Tibial nerve (tissue), 4 donors: ENCODE measurements at places on chromosomes 12 and 14.

DNA sequence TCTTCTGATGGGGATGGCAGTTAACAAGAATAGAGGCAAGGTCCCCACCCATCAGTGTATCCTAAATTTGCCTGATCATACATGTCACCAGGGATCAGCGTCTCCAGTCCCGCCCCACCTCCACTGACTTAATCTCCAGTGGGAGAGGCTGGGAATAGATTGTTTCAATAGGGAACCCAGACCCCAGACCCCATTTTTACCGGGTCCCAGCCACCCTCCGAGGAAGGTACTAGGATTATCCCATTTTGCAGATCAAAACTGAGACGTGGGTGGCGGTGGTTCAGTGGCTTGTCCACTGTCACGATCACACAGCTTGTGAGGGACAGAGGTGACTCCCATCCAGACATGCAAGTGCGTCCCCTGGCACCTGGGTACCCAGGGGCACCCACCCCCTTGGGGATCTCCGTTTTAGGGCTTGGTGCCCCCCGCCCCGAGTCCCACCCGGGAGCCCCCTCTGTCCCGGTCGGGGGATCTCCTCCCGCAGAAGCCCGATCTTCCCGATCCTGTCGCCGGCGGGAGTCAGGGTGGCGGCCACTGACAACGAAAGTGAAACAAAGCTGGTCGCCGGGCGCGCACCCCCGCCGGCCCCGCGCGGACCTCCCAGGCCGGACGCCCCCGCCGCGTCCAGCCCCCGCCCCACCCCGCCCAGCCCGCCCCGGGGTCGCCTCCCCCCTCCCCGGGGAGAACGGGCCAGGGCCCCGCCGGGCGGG, 523 bp downstream of the WSB2 start:
- H3K36me3 ChIP-seq = no peaks in the 10 kb centered on the region
- H3K4me1 ChIP-seq = peaks cover 65% of the 10 kb centered on the region
- no peak for DNase-seq
- H3K27me3 ChIP-seq = no peaks in the 10 kb centered on the region

DNA sequence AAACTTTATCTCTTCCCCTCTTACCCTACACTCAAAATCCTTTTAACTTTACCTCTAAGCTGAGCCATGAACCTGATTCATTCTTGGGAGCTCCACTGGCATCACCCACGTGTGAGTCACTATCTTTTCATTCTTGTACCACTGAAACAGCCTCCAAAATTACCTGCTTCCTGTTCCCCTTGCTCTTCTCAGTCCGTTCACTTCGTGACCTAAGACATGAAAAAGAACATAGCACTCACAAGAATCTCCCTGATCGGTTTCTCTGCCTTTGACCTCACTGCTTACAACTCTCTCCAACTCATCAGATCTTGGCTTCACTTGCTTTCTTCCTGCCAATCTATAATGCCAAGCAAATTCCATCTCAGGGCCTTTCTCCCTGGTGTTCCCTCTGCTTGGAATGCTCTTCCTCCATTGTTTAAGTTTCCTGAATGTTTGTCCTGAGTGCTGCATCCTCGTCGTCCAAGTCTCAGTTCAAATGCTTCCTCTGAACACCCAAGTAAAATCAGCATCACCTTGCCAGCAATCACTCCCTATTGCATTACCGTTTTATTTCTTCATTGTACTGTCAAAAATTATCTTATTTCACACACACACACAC, 9.2 kb downstream of the GLIPR1 start:
- DNase-seq = no peak
- H3K27ac ChIP-seq = no peak overlapping the region
- no peak overlapping the region for H3K4me3 ChIP-seq
- no peaks in the 10 kb centered on the region for H3K36me3 ChIP-seq

DNA sequence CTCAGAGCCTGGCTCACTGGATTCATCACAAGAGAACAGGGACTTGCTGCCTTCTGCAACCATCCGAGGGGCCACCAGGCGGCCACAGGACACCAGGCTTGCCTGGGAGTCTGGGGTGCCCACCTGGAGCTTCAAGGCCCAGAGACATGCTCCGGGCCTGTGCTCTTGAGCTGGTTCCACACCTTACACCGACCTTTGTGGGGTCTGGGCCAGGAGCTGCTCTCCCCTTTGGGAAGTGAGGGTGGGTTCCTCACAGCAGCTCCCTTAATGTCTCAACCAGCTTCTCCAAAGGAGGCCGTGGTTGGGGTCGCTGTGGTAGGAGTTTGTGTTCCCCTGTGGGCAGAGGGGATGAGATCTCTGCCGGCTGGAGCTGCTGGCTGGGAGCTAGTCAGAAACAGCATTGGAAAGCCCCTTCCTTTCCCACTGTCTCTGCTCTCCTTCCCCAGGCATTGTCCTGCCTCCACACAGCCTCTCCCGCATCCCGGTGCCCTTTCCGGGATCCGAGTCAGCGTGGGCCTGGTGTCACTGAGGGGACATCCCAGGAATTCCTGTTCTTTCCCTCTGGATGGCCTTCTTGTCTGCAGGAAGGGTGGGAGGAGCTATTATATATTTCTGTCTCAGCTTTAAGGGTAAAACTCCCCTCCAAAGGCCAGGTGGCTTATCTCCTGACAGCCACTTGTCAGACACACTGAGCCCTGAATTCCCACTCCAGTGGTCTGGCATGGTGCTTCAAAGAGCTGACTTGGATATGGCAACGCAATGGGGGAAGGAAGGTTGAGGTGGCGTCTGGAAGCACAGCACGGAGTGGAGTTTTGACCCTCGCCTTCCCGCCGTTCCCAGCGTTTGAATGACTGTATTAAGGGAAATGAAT, 5.1 kb upstream of the PAPLN start:
- no peak overlapping the region for H3K4me3 ChIP-seq
- H3K27ac ChIP-seq = no peak overlapping the region
- H3K27me3 ChIP-seq = no peaks in the 10 kb centered on the region

- DNase-seq = no peak
- no peak overlapping the region for H3K4me3 ChIP-seq
- H3K4me1 ChIP-seq = peaks cover 17% of the 10 kb centered on the region
- no peaks in the 10 kb centered on the region for H3K27me3 ChIP-seq
- no peaks in the 10 kb centered on the region for H3K36me3 ChIP-seq
Observed at GRCh38 chr12:13091832-13092231, 11.6 kb downstream of the GSG1 start.

GRCh38 chr12:60209933-60210332, 614.1 kb downstream of the SLC16A7 start:
- H3K4me3 ChIP-seq = no peak overlapping the region
- H3K4me1 ChIP-seq = no peaks in the 10 kb centered on the region
- no peaks in the 10 kb centered on the region for H3K27me3 ChIP-seq
- H3K36me3 ChIP-seq = no peaks in the 10 kb centered on the region
- H3K27ac ChIP-seq = no peak overlapping the region

DNA sequence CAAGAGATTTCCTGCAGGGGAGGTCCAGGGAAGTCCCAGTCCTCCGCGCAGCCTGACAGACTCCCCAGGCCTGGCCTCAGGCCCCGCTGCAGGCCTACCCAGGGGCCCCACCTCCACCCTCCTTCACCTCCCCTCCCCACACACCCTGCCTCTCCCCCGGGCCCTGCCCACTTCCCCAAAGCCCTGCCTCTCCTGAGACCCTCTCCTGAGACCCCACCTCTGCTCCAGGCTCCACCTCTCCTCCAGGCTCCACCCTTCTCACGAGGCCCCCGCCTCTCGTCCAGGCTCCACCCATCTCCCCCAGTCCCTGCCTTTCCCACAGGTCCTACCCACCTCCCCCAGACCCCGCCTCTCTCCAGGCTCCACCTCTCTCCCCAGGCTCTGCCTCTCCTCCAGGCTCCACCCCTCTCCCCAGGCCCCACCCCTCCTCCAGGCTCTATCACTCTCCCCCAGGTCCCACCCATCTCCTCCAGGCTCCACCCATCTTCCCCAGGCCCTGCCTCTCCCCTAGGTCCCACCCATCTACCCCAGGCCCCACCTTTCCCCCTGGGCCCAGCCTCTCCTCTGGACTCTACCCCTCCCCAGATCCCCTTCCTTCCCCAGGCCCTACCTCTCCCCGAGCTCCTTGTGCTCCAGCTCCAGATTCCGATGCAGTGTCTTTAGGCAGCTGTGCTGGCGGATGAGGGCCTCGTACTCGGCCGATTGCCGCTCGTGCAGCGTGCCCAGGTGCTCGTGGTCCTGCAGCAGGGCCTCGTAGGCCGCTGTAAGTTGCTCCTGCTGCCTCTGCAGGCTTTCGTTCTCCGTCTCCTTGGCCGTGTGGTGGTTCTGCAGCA, 58.8 kb upstream of the GPR68 start:
- no peaks in the 10 kb centered on the region for H3K4me1 ChIP-seq
- H3K36me3 ChIP-seq = no peaks in the 10 kb centered on the region
- DNase-seq = no peak
- no peaks in the 10 kb centered on the region for H3K27me3 ChIP-seq
- no peak overlapping the region for H3K4me3 ChIP-seq

GRCh38 chr12:118649765-118650585, 273.6 kb downstream of the SUDS3 start:
- no peak for DNase-seq
- no peak overlapping the region for H3K4me3 ChIP-seq
- no peaks in the 10 kb centered on the region for H3K36me3 ChIP-seq
- H3K27ac ChIP-seq = no peak overlapping the region
- no peaks in the 10 kb centered on the region for H3K27me3 ChIP-seq
- no peaks in the 10 kb centered on the region for H3K4me1 ChIP-seq
